Stimulated activated CD8-positive, alpha-beta memory T cell treated with anti-CD3 and anti-CD28 coated beads, Interleukin-15, amount 100 ng/mL, for 48 hours (primary cell): ENCODE measurements at places on chromosomes 3 and 15.

GRCh38 chr3:38556640-38557358, 60.7 kb downstream of the EXOG start:
- no peak for DNase-seq

GRCh38 chr15:47857776-47858167, 140.5 kb downstream of the SEMA6D start:
- no peak for DNase-seq

- DNase-seq = no peak
Measured at GRCh38 chr3:124560666-124561215, 169.5 kb upstream of the UMPS start.

GRCh38 chr15:67100801-67101581, 35.6 kb downstream of the SMAD3 start:
- DNase-seq = peak; percentile 72

DNA sequence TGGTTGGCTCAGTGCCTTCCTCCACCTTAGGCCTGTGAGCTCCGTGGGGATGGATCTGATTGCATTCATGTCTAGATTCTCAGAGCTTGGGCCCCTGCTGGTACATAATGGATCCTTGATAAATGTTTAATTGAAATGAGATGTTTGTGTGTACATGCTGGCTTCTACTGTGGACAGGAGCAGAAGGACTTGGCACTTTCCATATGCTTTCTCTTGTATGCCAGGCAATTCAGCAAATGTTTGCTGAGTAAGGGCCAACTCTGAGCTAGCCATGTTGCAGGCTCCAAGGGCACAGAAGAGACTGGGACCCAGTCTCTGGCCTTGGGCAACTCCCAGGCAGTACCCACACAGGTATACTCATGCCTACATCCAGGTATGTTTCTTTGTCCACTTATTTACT, 67.0 kb downstream of the RAB11A start:
- no peak for DNase-seq

DNA sequence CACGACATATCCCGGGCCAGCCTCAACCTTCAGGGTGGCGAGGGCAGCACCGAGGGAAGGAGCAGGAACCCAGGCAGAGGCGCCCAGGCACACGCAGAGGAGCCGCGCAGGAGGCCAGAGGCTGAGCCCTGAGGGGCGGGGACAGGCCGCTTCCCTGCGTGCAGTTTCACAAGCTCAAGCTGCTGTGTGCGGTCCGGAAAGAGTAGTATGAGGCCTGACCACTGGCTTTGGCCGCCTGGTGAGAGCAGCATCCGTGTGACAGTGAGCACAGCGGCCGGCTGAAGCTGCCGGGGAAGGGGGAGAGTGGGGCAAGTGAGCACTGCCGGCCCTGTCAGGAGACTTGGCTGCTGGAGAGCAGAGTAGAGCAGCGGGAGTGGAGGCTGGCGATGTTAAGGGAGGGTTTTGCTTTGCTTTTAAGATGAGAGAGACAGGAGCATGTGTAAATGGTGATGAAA, 8.7 kb downstream of the ZDHHC19 start:
- DNase-seq = no peak

DNA sequence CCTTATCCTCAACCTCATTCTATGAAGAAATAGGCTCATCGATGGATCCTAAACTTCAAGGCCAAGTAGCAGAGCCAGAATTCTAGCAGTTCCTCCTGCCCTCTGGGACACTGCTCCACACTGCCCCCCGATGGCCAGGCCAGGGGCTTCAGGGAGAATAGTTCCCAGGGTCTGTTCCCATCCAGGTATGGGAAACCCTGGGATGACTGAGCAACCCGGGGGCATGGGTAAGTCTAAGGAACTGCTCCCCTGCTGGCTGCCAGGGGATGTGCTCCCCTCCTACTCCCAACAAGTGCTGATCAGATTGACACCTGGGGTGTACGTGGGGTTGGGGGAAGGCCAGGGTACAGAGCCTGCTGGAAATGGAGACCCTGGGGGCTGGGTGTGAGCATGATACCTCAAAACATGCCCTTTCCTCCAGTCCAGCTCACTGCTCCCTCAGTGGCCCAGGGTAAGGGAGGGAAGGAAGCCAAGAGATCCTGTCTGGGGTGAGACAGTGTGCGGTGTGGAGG, 7.6 kb downstream of the ULK3 start:
- DNase-seq = peak; percentile 18

- DNase-seq = no peak
Measured at GRCh38 chr3:11794927-11795326, 51.8 kb downstream of the TAMM41 start.

DNA sequence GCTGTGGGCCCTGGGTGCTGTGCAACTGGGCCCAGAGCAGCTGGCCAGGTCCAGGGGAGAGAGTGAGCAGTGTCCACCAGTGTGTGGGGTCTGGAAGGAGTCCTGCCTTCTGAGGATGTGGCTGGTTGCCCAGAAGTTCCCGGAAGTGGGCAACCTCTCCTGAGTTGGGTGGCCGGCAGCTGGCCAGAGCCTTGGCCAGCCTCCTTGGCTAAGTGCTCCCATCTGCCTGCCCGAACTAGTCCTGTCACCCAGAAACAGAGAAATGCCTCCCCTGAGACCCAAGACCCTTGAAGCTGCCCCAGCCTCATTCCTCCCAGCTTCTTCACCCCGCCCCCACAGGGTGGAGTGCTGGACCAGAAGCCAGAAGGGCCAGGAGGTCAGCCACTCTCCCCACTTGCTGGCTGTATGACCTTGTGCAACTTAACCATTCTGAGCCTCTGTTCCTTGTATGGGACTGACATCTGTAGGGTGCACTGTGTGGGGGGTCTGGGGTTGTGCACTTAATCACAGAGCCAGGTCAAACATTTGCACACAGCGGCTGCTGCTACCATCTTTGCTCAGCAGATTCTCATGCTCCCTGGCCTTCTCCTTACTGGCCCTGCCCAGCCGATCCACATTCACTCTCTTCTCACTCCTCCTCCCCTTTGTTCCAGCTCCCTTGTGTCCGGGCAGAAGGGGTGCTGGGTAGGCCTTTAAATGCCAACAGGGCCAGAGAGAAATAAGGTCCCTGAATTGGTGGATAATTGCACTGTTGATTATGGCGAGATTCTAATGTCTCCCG, 7.5 kb upstream of the ALAS1 start:
- no peak for DNase-seq

DNA sequence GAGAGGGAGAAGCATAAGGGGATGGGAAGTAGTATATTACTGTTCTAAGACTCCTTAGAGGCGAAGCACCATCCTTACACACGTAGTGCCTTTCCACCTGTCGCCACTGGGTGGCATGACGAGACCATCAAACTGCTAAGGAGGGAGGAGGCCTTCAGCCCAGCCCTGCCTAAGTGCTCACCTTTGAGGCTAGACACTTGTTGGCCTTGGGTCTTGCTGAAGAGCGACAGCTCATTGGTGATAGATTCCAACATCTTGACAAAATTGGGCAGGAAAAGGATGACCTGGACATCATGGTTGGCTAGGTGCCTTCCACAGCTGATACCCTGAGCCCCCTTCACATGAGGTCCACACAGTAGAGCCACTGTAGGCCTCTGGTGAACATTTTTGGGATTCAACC, 19.6 kb downstream of the CLK3 start:
- DNase-seq = peak; percentile 42

- no peak for DNase-seq
Measured at GRCh38 chr3:141015481-141015880, 35.7 kb upstream of the SPSB4 start.

- no peak for DNase-seq
Measured at GRCh38 chr15:67833710-67834511, 5.9 kb downstream of the RNU6-1 start.

DNA sequence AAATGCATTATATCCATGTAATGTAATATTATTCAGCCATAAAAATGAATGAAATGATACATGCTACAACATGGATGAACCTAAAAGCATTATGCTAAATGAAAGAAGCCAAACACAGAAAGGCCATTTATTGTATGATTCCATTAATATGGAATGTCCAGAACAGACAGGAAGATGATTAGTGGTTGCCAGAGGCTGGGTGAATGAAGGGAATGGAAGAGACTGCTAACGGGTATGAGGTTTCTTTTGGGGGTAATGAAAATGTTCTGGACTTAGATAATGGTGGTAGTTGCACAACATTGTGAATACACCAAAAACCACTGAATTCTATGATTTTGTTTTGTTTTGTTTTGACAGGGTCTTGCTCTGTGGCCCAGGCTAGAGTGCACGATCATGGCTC, 61.6 kb upstream of the MAP4 start:
- DNase-seq = no peak

DNA sequence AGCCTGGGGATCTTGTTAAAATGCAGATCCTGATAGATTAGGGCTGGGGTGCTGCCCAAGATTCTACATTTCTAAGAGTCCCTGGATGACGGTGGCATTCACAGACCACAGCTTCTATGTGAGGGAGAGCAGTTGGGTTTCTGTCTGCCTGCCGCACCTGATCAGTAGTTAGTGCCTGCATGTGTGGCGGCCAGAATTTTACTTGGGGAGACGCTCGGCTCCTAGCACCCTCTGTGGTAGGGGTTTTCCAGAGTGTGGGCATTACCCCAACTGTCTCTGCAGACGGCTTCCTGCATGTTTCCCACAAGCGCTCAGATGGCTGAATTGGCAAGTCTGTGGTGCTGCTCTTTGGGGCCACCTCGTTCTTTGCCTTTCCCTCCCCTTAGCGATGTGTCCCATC, 8.3 kb downstream of the GHRL start:
- no peak for DNase-seq

DNA sequence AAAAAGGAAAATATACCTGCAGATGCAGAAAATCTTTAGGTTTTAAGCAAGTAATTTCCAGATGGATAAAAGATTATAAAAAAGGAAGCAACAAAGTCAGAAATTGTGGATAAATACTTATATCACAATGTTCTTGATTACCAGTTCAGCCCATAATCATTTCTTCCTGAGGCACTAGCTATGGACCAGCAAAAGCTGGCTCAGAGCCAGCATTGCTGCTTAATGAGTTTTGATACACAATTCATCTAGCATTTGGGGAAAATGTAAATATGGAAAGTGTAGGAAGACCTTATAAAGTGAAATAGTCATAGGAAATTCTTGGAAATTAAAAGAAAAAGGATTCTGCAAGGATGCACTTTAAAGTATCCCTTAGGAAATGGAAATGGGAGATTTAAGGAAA, 168.3 kb upstream of the GBE1 start:
- no peak for DNase-seq

- DNase-seq = no peak
Measured at GRCh38 chr3:20669675-20670074, 483.7 kb upstream of the SGO1 start.

DNA sequence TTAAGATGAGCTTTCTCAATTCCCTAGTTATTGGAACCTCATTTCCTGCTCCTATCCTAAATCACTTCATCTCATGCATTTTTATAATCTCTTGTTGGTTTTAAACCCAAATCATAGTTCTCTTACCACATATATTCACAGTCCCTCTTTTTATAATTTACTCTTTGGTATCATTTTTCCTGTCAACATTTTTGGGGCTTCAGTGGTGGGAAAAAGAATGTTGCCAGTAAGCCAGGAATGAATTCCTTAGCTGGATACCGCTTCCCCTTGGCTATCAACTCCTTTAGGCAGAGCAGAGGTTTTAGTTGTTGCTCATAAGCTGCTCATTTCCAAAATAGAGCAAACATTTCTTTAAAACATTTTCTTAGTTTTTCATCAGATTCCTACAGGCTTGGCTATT, 112.3 kb downstream of the GALK2 start:
- no peak for DNase-seq

- no peak for DNase-seq
Measured at GRCh38 chr3:14412831-14413380, 10.5 kb downstream of the SLC6A6 start.

GRCh38 chr3:24450160-24450907, 44.3 kb downstream of the THRB start:
- no peak for DNase-seq

DNA sequence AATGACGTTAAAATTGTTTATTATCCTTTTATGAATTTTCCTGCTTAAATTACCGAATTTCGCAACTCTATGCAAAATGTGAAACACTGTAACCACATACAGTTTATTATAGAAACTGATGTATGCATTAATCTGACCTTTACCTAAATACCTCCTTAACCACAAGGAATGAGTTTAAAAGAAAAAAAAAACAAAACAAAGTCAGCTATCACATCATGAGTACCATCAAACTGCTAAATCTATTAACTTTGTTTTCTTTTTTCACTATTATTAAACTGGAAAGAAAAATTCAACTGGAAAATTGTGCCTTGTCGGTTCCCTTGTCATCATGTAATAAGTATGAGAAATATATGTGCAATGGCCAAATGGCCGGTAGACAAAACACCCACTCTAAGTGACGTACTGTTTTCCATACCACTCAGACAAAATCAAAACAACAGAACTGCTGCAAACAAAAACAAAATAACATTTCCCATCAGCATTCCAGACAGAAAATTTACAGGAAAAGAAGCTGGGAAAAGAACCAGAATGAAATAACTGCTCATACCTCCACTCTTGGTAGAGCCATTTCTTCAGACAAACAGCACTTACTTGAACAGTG, 415.3 kb downstream of the FOXP1 start:
- no peak for DNase-seq

DNA sequence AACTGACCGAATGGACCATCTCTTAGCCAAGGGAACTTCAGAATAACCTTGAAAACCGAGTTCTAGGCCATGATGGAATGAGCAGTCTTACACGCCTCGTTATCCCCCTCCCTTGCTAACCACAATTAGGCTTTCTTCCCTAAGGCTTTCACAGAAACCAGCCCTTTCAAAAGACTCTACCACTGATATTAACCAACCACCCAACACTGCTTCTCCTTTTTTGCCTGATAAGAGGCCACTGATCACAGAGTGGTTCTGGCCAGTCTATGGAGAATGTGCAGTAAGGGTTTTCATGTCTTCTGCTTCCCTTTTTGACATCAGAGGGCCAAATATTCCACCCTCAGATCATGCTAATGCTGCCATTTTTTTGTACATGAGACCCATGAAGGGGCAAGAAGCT, 59.3 kb downstream of the MCF2L2 start:
- no peak for DNase-seq

GRCh38 chr3:111594205-111594604, 941 bp downstream of the ZBED2 start:
- no peak for DNase-seq

GRCh38 chr3:136444581-136444980, 194.4 kb downstream of the PCCB start:
- no peak for DNase-seq

DNA sequence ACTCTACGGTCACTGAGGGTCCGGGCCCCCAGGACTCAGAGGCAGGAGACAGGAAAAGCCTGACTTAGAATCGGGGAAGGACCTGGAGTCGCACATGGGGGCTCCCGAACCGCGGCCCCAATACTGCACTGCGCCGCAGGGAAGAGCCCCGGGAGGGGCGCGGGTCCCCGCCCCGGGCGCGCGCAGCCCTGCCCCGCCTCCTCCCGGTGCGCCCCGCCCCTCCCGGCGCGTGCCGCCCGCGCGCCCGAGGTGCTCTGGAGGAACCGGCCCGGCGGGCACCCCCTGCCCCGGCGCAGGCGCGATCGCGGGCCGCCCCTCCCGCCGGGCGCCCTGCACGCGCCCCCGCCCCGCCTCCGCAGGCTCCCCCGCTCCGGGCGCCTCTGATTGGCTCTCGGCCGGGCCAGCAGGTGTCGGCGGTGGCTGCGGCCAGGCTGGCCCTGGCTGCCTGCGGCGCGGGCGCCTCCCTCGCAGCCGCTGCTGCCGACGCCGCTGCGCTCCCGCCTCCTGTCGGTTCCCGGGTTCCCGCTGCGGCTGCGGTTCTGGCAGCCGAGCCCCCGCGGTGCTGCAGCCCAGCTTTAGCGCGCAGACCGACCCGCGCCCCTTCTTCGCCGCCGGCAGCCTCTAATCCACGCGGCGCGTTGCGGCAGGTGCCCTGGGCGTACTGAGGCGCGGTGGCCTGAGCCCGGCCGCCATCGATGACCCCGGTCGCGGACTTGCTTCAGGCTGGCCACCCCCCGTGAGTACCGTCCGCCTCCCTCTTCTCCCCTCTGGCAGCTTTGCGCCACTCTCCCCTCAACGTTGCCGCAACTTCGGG, at the start of gene MYRIP:
TSS of gene MYRIP (plus strand) at position 429 of the 814 bp plus-strand sequence. CDS start 91,208 bp downstream, outside the sequence.
- no peak for DNase-seq
